ENCODE measurements at places on chromosomes 5 and 9.

- no peak for DNase-seq
Measured at GRCh38 chr9:4798281-4799032, 5.7 kb downstream of the RCL1 start.

DNA sequence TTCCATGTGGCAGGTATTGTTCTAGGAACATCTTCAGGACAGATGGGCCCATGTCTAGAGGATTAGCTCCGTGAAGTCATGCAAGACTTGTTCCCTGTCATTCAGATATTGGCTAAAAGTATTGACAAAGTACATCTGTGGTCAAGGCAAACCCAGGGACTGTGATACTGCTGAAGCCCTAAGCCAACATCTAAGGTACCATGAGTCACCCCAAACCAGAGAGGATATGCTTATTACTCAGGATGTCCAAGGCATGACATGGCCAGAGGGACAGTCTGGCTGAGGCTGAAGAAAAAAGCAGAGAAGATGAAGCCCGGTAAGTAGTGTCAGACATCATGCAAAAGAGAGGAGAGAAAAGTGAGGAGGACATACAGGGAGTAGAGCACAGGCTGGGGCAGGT, 31.0 kb downstream of the HMHB1 start:
- DNase-seq: no peak

DNA sequence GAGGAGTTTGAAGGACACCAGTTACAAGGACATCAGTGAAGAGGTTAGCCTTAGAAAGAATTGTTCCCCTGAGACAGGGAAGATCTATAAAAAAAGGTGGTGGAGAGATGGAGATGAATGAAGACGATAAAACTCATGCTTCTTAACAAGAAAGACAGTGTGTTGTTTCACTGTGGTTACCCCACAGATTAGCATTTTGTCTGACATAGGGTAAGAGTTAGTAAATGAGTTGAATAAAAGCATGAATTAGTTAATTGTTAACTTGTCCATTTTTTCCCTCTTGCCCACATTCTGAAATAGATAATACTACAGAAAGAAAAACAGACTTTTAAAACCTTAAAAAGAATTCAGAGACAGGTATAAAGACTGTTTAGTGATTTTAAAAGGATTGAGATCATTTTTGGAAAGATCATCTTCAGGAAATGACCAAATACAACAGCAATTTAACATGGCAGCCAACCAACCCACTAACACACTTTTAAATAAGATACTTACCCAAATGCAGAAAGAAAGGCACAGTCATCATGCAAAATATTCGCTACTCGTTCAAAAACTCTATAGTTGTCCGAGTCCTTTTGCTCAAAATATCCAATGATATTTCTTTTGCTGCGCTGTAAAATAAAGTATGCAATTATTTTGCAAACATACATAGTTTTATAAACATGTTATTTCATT, 78.5 kb downstream of the ERP44 start:
- DNase-seq: no peak

- DNase-seq: no peak
Measured at GRCh38 chr5:168227001-168227400, 64.4 kb upstream of the WWC1 start.

DNA sequence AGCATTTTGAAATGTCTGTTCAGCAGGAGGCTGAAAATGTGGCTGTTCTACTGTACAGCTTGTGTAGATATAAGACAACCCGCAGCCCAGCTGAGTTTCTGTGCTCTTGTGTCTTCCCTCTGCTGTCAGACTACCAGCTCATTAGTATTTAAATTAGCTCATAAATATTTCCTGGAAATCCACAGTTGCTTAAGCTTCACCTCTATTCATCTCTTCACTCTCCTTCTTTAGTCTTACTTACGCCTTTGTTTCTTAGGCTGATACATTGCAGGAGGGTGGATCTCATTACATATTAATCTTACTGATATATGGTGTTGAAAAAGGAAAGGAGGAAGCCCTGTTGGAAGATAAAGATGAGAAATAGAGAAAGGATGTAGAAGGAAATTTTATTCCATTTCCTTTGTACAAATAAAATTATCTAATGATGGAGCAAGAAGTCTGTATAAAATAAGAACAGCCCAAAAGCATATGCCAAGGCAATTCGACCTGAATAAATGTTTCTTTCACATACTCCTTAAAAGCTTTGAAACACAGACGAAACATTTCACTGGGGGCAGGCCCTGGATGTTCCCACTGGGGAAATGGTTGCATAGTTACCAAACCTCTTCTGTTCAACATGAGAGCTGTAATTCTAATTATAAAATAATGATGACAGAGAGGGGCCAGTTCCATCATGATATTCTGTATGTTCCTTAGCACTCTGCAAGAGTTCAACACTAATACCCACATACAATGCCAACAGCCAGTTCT, 111.8 kb upstream of the APC start:
- no peak for DNase-seq

Data from substantia nigra (tissue), 51 donors.